Stimulated activated CD8-positive, alpha-beta memory T cell treated with anti-CD3 and anti-CD28 coated beads, Interleukin-7, amount 100 ng/mL, for 1 hour (primary cell): ENCODE measurements at places on chromosomes 11 and 22.
A peak's percentile ranks its signal among the peaks of the same experiment; 100 is the strongest.

DNA sequence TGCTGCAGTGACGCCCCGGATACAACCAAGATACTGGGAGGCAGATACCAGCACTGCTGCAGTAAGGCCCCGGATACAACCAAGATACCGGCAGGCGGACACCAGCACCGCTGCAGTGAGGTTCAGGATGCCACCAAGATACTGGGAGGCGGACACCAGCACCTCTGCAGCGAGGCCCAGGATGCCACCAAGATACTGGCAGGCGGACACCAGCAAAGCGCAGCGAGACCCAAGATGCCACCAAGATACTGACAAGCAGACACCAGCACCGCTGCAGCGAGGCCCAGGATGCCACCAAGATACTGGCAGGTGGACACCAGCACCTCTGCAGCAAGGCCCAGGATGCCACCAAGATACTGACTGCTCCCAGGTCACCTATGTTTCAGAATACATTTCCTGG is 225.2 kb downstream of the BRD1 start:
- no peak for DNase-seq

DNA sequence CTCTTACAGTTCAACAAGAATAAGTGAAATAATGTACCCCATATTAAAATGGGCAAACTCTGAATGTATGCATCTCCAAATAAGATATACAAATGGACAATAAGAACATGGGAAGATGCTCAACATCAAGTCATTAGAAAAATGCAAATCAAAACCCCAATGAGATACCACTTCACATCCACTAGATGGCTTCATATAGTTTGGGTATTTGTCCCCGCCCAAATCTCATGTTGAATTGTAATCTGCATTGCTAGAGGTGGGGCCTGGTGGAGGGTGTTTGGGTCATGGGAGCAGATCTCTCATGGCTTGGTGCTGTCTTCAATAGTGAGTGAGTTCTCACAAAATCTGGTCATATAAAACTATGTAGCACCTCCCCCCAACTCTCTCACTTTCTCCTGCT is 5.7 kb downstream of the MPZL2 start:
- no peak for DNase-seq

DNA sequence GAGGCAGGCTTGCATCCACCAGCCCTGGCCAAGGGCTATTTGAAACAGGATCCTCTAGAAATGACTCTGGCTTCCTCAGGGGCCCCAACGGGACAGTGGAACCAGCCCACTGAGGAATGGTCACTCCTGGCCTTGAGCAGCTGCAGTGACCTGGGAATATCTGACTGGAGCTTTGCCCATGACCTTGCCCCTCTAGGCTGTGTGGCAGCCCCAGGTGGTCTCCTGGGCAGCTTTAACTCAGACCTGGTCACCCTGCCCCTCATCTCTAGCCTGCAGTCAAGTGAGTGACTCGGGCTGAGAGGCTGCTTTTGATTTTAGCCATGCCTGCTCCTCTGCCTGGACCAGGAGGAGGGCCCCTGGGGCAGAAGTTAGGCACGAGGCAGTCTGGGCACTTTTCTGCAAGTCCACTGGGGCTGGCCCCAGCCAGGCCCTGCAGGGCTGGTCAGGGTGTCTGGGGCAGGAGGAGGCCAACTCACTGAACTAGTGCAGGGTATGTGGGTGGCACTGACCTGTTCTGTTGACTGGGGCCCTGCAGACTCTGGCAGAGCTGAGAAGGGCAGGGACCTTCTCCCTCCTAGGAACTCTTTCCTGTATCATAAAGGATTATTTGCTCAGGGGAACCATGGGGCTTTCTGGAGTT is 13.3 kb downstream of the IL10RA start:
- DNase-seq, result no peak

DNA sequence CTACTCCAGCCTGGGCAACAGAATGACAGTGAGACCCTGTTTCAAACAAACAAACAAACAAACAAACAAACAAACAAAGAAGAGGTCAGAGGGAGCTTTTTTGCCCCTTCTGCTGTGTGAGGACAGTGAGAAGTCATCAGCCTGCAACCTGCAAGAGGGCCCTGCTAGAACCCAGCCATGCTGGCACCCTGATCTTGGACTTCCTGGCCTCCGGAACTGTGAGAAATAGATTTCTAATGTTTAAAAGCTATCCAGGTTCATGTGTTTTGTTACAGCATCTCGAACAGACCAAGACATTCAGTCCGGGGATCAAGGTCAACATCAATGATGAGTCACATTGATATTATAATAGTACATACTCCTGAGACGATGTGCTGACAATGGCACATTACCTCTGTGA is 41.4 kb upstream of the GRAMD1B start:
- DNase-seq, result no peak

DNA sequence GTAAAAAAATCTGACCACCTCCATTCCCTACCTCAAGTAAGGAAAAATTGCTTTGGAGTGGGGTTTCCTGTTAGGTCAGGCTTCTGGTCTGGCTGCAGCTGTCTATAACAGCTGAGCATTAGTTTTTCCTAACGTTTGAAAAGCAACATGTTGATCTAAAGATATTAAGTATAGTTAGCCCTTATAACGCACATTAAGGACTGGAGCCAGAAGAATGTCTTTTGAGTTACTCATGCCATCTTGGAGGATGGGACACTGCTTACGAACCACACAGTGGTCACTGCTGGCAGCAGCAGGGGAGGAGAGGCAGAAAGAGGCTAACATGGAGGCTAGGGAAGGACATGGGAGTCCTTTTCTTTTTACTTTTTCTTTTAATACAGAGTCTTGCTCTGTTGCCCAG is 44.1 kb upstream of the GDPD4 start:
- DNase-seq, result no peak

GRCh38 chr22:49391436-49391835 is 436.2 kb downstream of the BRD1 start:
- DNase-seq, result no peak

DNA sequence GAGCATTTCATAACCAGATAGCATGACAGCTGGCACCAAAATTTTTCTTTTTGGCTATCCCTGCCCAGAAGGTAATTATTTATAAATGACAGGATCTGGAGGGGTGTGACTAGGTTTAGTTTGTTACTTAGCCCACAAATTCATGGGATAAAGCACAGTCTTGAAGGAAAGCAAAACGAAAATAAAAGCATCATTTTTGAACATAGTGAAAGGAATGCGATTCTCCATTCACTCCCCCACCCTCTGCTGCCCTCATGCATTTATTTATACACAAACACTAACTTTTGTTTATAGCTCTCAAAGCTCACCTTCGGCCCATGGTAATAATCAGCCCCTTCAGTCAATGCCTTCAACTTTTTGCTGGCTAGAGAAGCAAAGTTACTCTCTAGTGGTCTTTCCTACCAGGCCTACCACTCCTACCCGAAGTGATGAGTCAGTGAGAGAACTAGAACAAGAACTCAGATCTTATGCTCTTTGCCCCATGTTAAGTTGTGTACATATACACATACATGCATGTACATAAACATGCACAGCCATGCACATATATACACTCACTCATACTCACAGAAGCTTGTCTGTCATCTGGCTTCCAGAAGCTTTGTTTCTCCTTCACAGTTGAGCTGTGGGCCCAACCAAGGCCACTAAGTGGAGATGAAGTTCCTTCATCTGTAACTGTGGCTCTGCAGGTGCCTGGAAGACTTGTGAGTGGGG is 22.6 kb downstream of the CALCA start:
- DNase-seq, result no peak

- DNase-seq, result no peak
These were observed 360.0 kb downstream of the OPCML start for GRCh38 chr11:133172349-133172748.

DNA sequence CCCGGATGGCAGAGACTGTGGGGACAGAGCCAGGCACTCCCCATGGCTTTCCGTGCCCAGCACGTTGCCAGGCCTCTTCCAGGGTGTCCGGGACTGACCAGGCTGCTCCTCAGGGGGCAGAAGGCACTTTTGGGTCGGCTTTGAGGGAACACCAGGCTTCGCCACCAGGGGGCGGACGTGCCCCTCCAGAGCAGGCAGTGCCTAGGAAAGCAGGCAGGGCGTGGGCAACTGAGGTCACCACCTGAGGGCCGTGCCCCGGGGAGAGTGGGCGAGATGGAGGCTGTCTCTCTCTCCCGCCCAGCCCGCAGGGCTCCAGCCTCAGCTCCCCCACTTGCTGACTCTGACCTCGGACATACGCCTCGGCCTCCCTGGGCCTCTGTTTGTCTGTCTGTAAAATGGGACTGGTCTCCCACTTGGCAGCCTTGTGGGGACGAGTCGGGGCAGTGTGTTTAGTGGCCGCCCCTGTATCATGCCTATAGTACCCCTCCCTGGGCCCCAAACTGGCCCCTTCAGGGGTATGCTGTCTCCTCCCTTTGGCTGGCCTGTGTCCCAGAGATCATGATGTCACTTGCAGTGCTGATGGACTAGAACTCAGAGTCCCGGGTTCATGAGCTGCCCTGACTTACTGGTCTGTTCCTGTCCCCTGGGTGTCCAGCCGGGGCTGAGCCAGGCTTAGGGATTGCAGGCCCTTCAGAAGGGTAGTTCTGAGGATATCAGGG is 4.4 kb upstream of the PRR5 start:
- peak; percentile 70 for DNase-seq

- no peak for DNase-seq
These were observed 14.0 kb upstream of the SMIM35 start for GRCh38 chr11:118100691-118101232.

DNA sequence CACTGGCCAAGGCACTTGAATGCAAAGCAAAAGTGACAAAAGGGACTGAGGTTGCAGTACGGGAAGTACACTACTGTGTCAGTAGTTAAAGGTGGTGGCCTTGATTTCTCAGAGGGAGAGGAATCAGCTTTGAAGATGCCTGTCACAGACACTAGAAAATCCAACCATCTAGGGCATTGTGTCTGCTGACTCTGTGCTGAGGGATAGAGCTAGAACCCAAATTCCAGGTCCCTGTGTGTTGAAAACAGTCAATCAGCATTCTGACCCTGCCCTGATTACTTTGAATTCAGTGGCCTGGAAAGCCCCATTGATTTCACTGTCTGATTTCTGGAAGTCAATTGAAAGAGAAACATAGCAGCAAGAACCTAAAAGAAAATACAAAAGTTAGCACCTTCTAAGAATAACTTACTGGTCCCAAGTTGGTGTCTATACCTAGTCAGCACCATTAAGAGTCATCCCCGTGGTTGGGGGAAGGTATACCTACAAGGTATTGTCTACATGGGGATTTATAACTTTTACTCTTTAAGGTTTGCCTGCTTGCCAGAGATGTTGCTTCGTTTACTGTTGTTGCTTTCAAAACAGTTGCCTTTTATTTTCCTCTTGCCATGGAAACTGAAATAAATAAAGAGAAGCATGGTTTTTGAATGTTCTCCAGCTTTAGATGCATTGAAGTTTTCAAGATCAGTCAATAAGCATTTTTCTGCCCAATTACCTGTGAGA is 97.3 kb downstream of the PDHX start:
- no peak for DNase-seq

GRCh38 chr11:18225913-18226312 is 10.7 kb downstream of the SAA4 start:
- no peak for DNase-seq

DNA sequence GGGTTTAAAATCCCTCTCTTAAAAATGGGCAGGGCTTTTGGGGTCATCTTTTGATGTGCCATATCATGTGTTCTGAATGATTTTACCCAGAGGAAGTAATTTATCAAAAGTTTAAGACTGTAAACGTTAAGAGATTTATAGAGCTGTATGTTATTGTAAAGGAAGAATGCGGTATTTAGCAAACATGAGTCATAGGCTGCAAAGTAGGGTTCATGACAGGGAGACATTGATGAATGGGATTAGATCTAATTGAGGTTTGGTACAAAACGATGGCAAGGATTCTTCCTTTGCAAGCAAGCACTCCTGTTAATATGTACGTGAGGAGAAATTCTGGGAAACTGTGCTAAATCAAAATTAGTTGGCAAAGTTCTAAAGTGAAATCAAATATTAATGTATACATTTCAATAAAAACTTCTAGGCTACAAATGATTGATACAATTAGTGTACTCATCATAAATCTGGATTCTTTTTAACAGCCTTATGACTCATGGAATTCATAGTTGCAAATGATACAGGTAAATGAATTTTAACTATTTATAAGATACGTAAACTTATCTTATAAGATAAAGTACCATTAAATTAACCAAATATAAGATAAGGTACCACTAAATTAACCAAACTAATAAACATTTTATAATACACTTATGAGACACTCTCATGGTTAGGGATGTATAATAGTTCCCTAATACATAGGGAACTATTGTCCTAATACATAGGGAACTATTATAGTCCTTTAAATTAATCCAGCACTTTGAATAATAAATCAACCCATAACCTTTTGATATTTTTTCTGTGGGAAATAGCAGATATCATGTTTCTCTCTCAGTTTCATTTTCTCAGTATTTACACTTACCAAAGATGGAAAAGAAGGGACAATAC is 58.4 kb downstream of the KIF18A start:
- no peak for DNase-seq

GRCh38 chr22:37492428-37493344 is 6.5 kb upstream of the MFNG start:
- peak; percentile 27 for DNase-seq

DNA sequence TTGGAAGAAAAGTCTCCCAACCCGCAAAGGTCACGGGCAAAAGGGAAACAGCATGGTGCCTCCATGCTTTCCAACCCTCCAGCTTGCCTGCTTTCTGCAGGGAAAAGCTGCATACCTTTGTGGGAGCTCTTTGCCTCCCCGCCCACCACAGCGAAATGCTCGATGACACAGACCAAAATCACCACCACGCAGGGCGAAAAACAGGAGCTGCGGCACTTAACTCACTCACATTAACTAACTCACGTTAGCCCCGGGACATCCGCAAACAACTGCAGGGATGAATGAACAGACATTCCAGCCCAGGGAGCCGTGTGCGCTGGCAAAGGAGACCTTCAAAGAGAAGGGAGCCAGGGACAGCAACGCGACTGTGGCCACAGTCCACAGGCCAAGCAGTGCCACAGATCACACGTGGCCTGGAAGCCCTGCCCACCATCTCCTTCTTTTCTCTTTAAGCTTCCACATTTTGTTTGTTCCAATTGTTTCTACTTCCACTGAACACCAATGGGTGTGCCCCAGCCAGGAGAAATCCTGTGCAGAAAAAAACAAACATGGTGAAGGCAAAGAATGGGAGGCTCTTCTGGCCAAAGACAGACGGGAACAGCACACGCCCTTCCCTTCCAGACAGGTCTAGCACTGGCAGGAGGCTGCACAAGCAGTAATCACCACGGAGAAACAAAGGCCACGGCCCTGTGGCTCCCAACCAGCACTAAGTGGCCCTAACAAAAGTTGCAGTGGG is 39.3 kb downstream of the DUSP8 start:
- DNase-seq, result no peak

DNA sequence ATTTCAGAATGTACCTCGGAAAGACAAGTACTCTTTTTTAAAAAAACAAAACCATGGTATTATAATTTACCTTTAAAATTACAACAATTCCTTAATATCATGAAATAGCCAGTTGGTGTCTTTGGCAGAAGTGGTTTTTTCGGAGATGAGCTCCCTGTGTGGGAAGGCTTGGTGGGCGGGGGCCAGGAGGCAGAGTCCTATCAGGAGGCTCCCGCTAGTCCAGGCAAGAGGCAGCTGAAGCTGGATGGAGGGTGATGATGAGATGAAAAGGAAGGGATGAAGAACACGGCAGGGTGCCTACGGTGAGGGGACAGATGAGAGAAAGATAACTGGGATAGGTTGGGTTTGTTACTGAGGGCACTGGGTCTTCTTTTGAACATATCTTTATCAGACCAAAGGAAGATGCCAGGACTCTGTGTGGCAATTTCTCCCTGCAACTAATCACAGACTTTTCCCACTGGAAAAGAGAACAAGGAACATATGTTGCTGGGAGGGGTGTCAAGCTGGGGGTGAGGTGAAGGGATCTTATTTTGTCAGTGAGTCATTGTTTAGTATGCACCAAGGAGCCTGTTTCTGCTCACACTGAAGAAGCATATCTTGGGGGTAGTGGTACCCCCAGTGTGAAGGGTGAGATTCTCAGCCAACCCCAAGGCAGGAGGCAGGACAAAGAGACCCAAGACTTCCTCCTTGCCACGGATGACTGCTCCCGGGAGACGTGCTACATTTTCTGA is 91.5 kb upstream of the YWHAH start:
- DNase-seq, result no peak
